ENCODE measurements at places on chromosomes 5 and 9.

- peak; percentile 31 for DNase-seq
Measured at GRCh38 chr5:3598769-3599211, 3.2 kb downstream of the IRX1 start.

- peak; percentile 52 for DNase-seq
Measured at GRCh38 chr5:104635227-104635626, 1072.6 kb upstream of the NUDT12 start.

GRCh38 chr9:92631452-92632343, 38.2 kb downstream of the IPPK start:
- DNase-seq: no peak

DNA sequence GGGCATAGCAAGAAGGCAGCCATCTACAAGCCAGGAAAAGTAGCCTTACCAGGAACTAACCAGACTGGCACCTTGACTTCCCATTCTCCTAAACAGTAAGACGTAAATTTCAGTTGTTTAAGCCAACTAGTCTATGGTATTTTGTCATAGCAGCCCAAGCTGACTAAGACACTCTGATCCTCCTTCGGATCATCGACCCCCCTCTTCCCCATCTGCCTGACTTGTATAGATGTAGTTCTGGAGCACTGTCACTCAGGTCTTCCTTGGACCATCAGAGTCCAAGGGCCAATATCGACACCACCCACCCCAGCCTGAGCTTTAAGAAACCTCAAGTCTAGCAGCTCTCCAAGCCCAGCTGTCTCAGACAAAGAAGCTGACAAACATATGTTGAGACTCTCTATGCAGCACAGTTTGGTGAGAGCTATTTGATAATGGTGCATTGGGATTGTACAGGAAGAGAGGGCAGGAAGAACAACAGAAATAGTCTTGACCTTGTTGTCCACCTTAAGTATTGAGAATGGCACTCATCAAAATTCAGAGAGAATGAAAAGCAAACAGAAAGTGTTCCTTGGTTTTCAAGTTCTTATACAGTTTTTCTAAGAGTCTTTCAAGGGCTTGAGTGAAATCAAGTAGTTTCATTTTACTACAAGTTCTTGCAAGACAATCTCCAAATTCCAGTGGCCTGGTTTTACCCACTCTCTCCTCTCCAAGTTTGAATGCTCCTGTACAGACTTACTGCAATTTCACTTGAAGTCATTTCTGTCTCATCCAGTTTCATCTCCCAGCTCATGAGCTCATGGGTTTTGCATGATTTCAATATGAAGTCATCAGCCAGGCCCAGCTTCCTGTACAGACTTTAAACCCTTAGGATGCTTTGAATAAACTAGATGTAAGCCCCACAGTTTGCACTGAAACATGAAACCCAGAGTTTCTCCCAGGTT, 122.3 kb upstream of the RAI14 start:
- DNase-seq: peak; percentile 94

DNA sequence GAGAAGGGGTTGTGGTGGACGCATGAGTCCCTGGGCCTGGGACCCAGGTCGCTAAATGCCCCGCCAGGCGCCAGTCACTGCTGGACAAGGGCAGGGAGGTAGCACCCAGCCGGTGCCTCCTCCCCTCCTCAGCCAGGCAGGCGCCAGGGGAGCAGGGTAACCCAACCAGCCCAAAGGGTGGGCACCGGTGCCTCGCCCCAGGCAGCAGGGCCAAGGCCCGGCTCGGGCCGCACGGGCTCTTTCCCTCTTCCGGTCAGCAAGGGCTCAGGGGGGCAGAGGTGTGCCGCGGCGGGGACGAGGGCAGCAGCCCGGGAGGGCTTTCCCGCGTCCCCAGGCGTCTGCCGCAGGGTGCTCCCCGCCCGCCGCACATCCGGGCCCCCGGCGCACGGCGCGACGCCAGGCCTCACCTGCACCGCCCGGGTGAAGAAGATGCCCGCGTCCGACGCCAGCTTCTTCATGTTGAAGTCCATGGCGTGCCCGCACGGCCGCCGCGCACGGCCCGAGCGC, 393 bp downstream of the SH3GLB2 start:
- DNase-seq: no peak

- DNase-seq: peak; percentile 36
Measured at GRCh38 chr9:122228568-122229484, at the start of gene LHX6. Gene LHX6 (minus strand): TSS chr9:122228957. CDS start chr9:122228740, 217 bp downstream.

GRCh38 chr9:110129425-110129824, 78.5 kb downstream of the C9orf152 start:
- DNase-seq: no peak

GRCh38 chr5:96318569-96319110, 114.4 kb downstream of the PCSK1 start:
- DNase-seq: no peak

DNA sequence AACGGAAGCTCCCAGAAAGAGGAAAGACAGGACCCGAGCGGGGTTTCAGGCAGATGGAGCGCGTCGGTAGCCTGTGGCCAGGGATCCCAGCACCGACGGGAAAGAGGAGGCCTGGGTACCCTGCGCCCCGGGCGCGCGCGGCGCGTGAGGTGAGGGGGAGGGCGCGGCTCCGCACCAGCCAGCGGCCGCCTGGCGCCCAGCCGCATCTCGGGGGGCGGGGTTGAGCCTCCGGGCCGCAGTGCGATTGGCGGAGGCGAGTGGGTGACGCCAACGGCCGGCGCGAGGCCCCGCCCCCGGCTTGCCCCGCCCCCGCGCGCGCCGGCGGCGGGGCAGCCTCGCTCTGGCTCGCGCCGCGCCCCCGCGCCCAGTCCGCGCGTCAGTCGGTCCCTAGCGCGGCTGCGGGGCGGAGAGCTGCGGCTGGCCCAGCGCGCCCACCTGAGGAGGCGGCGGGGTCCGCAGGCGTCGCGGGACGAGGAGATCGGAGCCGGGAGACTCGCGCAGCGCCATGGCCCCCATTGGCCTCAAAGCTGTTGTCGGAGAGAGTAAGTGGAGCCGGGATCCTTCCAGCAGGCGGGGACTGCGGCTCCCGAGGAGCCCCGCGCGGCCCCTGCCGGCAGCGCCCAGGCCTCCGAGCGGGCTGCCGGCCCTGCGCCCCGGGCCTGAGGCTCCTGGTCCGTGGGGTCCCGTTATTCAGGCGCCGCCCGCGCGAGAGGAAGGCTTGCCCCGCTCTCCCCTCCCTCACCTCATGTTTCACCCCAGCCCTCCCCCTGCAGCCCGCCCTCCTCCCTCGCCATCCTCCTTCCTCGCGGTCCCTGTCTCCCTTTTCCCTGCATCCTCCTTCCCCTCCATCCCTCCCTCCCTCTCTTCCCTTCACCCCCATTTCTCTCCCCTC, at the start of gene STXBP1:
Gene STXBP1 (plus strand): TSS at position 379 of the 892 bp plus-strand sequence. CDS start 127 bp downstream, at position 506.
- peak; percentile 79 for DNase-seq

GRCh38 chr5:101424530-101425175, 521.6 kb upstream of the ST8SIA4 start:
- peak; percentile 85 for DNase-seq

GRCh38 chr5:130528474-130528873, 624.2 kb downstream of the CHSY3 start:
- peak; percentile 83 for DNase-seq

- DNase-seq: no peak
Measured at GRCh38 chr9:5231212-5231611, at the start of gene INSL4. Gene INSL4 (plus strand): TSS chr9:5231419. CDS start chr9:5231524, 105 bp downstream.

DNA sequence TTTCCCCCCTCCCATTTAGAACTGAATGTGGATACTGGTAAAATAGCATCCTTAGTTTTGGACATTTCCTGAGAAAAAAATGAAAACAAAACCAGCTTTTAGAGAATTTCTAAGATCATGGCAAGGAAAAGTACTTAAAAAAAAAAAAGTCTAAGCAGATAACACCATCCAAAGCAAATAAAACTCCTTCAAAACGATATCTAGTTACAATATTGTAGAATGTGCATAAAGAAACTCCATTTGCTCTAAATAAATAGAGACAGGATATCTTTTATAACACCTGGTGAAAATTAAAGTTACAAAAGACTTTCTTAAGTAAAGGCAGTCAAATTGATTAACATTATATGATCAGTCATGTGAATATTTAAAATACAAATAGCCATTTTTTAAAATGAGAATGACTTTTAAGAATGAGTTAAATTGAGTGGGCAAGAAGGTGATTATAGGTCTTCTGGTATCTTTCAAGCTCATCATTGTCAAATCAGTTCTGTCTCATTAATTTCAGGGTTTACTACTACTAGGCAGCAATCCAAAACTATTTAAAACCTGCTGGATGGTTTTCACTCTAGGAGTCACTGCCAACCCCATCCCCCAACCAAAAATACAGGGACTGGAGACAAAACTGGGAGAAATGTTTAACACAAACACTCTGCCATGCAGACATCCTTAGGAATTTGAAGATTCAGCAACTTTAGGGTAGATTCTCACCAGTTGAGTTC, 382.6 kb downstream of the ADGRV1 start:
- no peak for DNase-seq

GRCh38 chr9:120931231-120932085, 4.9 kb upstream of the TRAF1 start:
- DNase-seq: peak; percentile 62

- DNase-seq: peak; percentile 52
Measured at GRCh38 chr5:163439092-163439425, 1.7 kb downstream of the CCNG1 start.

GRCh38 chr9:135776893-135777622, 75.1 kb downstream of the KCNT1 start:
- no peak for DNase-seq

DNA sequence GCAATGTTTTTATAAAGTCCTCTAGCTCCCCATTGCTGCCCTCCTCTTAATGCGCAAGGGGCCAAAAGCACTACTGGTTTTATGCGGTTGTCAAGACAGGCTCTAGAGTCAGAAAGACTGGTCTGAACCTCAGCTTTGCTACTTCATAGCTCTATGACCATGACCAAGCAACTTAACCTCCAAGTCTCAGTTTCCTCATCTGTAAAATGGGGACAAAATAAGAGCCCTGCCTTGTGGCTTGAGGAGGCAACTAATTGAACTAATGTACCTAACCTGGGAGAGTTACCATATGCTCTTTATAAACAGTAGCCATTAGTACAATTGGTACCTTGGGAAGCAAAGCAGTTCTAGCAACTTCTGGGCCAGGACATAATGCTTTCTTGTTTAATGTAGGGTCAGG, 36.5 kb downstream of the ANXA6 start:
- DNase-seq: no peak

DNA sequence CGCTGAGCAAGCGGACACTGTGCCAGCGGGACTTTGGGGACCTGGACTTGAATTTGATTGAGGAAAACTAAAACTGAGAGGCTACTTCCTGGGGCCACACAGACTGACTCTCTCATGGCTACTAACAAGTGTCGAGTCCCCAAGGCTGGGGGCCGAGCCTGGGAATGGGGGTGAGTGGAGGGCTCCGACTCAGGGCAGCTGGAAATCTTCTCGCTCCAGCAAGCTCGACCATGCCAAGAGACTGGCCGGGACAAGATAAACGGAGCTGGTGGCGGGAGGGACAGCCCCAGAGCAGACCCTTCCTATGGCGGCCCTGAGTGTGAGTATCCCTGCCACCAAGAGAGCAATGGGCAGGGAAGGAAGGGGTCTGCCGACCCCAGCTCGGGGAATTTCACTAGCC, 5.6 kb upstream of the KDM3B start:
- no peak for DNase-seq

DNA sequence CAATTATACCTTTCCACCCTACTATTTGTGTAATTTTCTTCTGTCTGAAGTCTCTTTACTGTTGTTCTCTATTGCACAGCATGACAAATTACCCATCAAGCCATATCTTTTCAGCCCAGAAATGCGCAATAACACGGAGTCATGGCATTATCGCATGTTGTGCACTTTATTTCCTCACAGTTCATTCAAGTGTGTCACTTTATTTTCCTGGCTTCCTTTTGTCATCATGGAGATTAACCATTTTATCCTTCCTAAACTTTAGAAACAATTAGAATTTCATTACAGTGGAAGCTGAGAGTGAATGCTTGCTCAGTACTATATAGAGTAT, 41.3 kb upstream of the MEF2C start:
- no peak for DNase-seq

GRCh38 chr5:176543428-176544182, 5.5 kb upstream of the CDHR2 start:
- no peak for DNase-seq

DNA sequence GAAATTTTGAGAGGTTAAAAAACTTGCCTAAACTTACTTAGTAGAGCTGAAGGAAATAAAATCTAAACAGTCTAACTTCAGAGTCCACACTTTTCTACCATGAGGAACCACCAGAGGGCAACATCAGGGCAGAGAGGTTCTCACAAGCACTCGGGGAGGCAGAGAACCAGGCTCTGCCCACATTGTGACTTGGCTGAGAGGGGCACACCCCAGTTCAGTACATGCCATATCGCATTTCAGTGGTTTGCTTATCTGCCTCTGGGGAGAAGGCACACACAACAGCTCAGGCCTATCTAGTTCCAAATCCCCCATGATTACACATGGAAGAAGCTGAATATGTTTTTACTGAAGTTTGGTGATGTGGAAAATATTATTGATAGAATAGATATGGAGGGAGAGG, 49.2 kb downstream of the EQTN start:
- peak; percentile 13 for DNase-seq

- DNase-seq: no peak
Measured at GRCh38 chr9:6133346-6134063, 82.1 kb upstream of the IL33 start.

- no peak for DNase-seq
Measured at GRCh38 chr9:7086389-7086788, 328.6 kb downstream of the KDM4C start.

DNA sequence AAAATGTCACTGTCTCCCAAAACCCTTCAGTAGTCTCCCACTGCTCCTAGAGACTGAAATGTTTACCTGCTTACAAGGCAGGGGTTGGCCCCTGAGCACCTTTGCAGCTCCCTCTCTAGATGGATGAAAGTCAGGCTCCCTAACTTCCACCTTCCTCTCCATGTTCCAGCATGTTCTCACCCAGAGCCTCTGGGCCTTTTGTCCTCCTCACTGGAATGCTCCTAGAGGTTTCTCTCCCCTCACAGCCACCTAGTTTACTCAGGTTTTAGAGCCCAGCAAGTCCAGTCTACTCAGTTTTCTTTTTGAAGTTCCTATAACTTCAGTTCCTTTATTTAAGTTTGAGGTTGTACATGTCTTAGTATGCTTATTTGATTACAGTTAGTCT, 815 bp upstream of the URM1 start:
- no peak for DNase-seq

DNA sequence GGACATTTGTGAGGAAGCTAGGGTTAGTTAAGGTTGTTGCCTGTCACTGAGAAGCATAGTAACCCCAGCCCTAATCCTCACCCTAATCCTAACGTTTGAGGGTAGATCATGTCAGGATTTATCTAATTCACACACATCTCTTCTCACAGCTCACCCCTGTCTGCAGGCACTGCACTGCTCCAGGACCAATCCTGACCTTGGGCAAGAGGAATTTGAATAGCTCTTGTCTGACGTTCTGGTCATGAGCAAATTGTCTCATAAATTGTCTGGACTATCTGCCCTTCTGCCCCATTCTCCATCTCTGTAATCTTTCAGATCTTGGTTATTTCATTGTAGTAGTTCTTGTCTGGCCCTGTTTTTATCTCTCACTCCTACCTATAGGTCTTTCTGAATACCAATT, 18.7 kb downstream of the CRHBP start:
- DNase-seq: no peak

DNA sequence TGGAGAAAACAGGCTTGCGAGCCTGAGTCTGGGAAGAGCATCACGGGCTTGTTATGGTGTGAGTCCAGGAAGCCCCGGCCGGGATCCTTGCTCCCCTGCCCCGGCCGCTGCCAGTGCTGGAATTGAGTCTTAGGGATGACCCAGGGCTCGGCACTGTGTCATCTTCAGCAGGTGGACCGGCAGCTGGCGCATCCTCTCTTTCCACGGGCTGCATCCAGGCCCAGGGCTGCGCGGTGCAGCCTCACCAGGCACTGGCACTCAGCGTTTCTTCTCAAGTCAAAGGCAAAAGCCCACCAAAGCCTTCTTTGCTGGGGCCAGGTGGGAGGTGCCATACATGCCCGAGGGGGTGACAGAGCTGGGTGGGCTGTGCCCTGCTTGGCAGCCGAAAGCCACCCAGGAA, 46.6 kb downstream of the COL5A1 start:
- no peak for DNase-seq
